AML-193 (cell line): ENCODE measurements at places on chromosomes 7 and 10.

- DNase-seq = no peak
These were observed 277.0 kb downstream of the INHBA start for GRCh38 chr7:41425926-41426325.

- DNase-seq = no peak
These were observed 9.1 kb downstream of the LAMB1 start for GRCh38 chr7:107993891-107994291.

DNA sequence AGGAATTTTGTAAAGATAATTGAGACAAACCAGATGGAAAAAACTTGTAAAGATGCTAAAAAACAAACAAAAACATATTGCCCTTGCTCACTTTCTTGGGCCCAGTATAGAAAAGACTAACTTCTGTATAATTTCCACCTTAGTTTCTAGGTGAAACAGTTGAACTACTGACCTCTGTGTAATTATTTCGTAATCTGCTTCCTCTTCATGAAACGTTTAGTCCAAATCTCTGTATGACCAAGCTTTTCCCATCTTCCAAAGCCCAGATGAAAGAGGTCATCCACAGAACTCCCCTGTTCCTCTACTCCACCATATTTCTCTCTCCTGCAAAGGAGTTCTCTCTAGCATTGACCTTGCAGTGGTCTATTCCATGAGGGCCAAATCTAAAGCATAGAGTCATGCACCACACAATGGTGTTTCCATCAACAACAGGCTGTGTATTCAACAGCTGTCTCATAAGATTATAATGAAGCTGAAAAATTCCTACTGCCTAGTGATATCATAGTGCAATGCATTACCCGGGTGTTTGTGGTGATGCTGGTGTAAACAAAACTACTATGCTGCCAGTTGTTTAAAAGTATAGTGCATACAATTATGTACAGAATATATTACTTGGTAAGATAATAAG, 647.6 kb downstream of the TNS3 start:
- DNase-seq = no peak

DNA sequence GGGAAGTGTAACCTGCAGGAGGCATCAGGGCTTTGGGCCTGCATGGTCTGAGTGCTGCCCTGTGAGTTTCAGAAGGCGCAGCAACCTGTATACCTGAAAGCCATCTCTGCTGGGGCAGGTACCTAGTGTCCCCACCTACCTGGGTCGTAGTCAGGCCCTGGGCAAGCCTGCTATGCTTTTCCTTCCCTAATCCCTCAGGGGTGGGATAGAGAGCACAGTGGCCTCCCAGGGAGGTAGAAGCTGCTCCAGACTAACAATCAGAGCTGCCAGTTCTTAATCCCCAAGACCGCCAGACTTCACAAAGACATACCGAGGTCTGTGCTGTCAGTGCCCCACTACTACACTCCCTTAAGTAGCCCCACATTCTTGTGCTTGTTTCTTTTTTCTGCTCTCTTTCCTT, 52.0 kb downstream of the PTEN start:
- DNase-seq = no peak

GRCh38 chr7:113698556-113699220, 220.1 kb downstream of the PPP1R3A start:
- DNase-seq = peak; percentile 34

DNA sequence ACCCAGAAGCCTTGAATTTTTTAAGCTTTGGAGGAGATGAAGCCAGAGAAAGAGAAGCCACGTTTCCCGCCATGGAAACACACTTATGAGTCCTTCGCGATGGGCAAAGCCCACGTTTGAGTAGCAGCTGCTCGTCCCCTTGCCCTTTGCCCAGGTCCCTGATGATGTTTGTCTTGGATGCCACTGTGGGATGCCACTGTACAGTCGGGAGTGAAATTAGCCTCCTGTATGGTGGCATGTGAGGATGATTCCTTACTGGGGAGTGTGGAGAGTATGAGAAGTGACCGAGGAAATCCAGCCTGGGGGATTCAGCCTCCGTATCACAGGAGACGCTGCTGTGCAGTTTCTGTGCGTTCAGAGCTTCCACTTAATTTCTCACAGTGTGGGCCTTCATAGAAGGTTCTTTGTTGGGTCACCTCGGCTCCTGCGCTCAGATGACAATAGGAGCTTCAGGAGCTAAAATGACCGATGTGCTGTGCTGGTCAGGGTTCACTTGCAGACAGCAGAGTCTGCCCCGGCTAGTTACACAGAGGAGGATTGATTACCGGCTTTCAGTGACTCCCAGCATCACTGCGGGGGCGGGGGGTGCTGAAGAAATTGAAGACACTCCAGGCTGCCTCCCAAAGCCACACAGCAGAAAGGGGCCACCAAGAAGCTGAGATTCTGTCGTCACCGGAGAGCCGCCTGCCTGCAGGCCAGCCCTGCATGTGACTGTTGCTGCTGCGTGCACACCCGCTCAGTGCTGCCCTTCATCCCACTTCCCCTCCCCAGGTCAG, 122.1 kb upstream of the SFMBT2 start:
- no peak for DNase-seq

- DNase-seq = no peak
These were observed 14.5 kb downstream of the VWC2 start for GRCh38 chr7:49787980-49788379.

DNA sequence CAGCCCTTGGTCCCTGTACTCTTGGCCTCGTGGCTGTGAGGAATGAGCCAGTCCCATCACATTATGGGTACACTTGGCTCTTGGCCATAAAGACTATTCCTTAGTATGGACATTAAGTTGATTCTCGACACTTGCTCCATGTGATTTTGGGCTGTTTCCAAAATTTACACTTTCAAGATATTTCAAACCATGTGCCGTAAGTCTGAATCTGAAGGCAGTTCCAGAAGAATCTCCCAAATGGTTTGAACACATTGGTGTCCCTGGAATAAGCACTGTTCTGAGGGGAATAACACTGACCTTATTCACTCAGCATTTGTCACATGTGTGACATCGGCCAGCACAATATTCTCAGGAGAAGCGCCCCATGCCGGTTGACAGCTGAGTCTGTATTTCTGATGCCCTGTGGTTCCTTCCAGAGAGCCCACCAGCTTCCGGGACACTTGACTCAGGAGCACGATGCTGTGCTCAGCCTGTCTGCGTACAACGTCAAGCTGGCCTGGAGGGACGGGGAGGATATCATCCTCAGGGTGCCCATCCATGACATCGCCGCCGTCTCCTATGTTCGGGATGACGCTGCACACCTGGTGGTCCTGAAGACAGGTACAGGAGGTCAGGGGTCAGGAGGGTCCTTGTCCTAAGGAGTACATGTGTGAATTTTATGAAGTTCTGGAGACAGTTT, 24.6 kb downstream of the NACAD start:
- no peak for DNase-seq

- no peak for DNase-seq
These were observed 99.1 kb downstream of the GLI3 start for GRCh38 chr7:42137941-42138340.

DNA sequence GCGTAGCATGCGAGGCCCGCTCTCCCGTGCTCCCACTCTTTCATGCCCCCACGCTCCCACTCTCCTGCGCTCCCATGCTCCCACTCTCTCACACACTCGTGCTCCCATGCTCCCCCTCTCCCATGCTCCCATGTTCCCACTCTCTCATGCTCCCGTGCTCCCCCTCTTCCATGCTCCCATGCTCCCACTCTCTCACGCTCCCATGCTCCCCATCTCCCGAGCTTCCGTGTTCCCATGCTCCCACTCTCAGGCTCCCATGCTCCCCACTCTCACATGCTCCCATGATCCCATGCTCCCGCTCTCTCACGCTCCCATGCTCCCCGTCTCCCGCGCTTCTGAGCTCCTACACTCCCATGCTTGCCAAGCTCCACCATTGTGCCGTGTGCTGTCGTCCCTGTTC, 84.4 kb upstream of the ANLN start:
- no peak for DNase-seq

DNA sequence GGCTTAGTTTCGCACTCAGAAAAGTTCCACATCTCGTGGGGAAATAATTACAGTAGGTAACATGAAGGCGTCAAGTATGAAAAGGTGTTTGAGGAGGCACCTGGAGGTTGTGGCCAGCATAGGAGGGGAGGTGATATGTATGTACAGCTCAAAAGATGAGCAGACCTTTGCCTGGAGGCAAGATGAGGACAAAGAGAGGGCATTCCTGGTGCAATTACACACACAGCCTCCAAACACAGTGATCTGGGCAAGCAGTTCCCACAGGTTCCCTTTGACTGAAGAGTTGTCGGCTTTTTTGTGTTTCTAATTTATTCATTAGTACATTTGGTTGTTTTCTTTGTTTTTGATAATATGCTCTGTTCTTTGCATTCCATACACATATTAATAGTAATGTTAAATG, 46.9 kb downstream of the CDK14 start:
- DNase-seq = no peak

GRCh38 chr7:1936531-1937251, 266.6 kb downstream of the ELFN1 start:
- no peak for DNase-seq

- DNase-seq = no peak
These were observed 293.6 kb upstream of the ZMIZ1 start for GRCh38 chr10:78774999-78775711.

- DNase-seq = no peak
These were observed 88.9 kb upstream of the LRRC4 start for GRCh38 chr7:128120116-128120515.

DNA sequence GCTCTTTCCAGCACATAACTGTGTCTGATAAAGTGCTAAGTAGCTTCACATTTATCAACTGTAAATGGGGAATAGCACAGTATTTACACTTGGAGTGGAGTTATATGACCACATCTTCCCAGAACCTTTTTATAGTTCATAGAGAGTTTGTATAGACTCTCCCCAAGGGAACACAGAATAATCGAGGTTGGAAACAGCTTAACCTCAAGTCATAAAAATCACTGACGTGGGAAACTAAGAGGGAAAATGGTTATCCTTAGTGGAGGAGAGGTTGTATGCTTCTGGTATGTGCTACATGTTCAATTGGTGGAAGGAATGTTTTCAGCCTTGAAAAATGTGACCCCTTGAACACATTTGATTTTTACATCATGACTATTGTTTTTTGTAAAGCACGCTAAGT, 167.9 kb upstream of the KIAA1217 start:
- no peak for DNase-seq

GRCh38 chr7:95614442-95614940, 18.2 kb upstream of the PDK4 start:
- no peak for DNase-seq

GRCh38 chr7:110307776-110308175, 783.2 kb upstream of the LRRN3 start:
- no peak for DNase-seq

DNA sequence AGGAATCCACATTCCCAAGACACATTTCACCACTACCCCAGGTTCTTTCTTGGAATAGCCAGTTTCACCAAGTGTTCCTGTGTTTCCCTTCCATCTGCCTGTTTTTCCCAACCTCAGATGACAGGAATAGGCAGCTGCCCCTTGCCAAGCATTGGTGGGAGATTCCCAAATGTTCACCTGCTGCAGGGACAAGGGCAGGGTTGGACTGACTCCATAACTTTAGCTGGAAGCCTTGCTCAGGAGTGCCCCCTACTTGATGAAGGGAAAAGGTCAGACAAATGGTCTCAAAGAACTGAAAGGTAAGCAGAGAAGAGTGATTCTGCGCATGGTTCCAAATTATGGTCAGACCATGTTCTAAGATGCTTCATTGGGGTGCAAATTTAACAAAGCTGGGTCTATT, 45.1 kb upstream of the LYZL1 start:
- DNase-seq = no peak

GRCh38 chr10:48251152-48251524, 23.4 kb downstream of the FRMPD2 start:
- DNase-seq = no peak

GRCh38 chr10:31318382-31318853, 598 bp upstream of the ZEB1 start:
- peak; percentile 83 for DNase-seq

DNA sequence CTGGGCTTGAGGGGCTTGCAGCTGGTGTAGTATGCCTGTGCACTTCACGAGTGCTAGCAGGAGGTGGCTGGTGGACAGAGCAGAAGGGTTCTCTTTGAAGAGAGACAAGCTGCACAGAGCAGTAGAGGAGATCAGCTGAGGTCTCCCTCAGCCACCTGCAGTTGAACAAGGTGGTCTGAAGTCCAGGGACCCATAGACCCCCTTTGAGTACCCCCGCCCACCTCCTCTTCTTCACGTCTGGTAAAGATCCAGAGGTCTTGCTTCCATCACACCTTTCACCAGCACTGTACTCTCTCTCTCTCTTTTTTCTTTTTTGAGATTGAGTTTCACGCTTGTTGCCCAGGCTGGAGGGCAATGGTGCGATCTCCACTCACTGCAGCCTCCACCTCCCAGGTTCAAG, 157.2 kb downstream of the GFRA1 start:
- no peak for DNase-seq

DNA sequence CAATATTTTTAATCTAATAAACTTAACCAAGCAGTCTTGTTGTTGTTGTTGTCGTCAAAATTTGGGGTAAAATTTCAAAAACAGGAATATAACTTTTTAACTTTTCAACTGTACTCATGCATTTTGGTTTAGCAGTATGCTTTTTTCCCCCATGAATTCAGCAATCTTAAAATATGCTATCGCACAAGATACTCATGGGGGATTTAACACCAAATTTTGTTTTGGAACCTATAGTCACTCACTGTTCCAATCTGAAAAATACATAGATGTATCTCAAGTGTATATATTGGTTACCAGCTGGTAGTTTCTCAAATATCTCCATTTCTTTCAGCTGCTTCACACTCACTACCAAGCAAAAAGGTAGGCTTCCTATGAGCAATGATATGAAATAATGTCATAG, 91.4 kb upstream of the PIK3CG start:
- DNase-seq = no peak

DNA sequence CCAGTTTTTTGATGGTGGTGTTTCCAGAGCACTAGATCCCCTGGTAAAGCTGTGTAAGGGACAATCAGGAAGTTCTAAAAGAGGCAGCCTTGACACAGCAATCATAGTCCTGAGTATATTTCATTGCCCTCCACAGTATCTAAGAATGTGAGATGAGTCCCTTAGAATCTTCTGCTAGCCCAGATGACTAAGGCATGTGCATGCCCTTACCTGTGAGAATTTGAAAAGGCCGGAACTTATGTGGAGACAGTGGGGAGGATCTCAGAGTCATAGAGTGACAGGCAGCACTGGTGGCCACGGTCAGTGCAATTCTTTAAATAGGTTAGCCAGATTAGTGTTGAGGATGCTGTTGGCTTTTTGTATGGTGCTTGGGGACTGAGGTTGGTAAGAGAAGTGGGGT, 361.4 kb upstream of the VSTM2A start:
- DNase-seq = no peak

- DNase-seq = peak; percentile 23
These were observed at the start of gene GIMAP8 for GRCh38 chr7:150450491-150451001. GIMAP8 (plus strand) TSS chr7:150450630; CDS start chr7:150466699, 16,069 bp downstream.

DNA sequence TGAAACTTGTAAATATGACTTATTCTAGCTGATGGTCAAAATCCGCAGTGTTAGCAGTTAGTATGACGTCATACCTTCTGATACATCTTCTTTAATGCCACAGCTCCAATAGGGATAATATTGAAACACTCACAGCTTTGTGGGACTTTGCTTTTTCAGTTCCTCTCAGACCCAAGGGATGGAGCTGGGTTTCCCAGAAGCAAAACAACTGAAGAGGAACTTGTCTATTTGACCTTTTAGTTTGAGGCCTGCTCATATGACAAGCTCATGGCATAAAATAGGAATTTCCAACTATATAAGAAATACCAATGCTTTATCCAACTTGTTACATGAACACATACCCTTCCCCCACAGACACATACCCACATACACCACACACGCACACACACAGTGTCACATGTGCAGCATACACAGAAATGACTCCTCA, 31.6 kb upstream of the C10orf67 start:
- no peak for DNase-seq

GRCh38 chr7:156792611-156793010, 100.4 kb downstream of the LMBR1 start:
- no peak for DNase-seq
